ENCODE measurements at places on chromosomes 1 and 21. TPM values are rescaled to one million over a fixed set of nuclear protein-coding genes. Genes with fewer than 3 reads are reported as not detected.

DNA sequence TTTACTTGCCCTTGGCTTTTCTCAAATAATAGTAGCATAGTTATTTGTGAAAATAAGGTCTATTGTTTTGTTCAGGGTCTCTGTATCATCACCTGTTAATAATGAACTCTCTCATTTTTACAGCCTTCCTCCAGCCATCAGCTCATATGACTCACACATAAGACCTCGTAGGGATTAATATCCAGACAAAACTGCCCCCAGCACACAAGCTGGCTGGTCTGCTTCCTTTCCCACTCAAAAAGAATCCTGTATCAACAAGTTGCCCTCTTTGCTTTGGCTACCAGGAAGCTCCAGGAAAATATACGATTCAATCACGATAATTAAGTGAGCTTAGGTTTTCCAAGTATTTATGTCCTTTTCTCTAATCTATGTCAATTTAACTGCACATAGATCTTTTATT is 119.2 kb downstream of the DMRTB1 start:
- no peak for DNase-seq

DNA sequence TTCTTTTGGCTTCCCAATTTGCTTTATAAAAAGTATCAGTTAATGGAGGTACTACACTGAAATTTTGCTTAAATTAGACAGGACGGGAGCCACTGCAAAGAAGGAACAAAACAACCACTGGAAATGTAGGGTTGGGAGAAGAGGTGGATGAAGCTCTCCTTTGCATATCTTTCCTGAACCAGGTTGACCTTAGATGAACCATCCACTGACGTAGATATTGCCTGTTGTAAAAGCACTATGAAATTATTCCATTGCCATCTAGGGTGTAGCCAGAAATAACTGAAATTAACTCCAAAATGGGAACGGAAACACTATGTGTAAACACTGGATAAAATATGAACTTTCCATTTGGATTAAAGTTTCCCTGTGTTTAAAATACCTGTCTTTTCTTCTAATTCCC is 1.2 kb upstream of the ABL2 start:
- no peak for DNase-seq

- DNase-seq: no peak
Observed at GRCh38 chr1:210132582-210132981, 100.0 kb upstream of the SERTAD4 start.

GRCh38 chr1:96096613-96097321 is 624.8 kb upstream of the PTBP2 start:
- DNase-seq: no peak

GRCh38 chr1:15628003-15628402 is 10.7 kb downstream of the DDI2 start:
- DNase-seq: no peak

GRCh38 chr1:52917156-52917555 is 4.4 kb downstream of the ECHDC2 start:
- DNase-seq: no peak

DNA sequence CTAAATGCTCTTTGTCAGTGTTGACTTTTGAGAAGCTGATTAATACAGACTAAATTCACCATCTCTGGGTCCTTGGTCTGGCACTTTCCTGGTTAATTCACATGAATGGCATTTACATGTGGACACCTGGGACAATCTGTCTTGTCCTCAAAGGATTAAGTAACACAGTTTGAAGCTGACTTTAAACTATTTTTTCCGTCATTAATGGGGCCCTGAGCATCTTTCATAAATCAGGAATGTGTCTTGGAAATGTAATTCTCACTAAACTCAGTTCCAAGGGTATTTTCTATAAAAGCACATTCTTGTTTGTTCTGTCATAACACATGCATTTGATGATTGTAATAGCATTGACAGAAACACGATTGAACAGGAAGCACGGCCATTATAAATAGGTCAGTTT is 26.7 kb upstream of the NBL1 start:
- DNase-seq: no peak

GRCh38 chr1:84675106-84675505 is 15.2 kb downstream of the SSX2IP start:
- DNase-seq: no peak

- DNase-seq: no peak
Observed at GRCh38 chr1:9086796-9087195, 17.4 kb upstream of the SLC2A5 start.

DNA sequence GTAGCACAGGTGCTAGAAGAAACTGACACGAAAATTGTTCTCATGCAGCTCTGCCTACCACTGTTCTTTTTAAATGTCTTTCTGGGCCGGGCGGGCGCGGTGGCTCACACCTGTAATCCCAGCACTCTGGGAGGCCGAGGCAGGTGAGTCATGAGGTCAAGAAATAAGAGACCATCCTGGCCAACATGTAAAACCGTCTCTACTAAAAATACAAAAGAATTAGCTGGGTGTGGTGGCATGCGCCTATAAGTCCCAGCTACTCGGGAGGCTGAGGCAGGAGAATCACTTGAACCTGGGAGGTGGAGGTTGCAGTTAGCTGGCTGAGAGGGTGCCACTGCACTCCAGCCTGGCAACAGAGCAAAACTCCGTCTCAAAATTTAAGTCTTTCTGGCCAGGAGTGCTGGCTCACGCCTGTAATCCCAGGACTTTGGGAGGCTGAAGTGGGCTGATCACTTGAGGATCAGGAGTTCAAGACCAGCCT is 947 bp upstream of the RIT1 start:
- no peak for DNase-seq

The SLC30A1 gene
- 5.8 TPM for total RNA-seq

- DNase-seq: no peak
Observed at GRCh38 chr1:183544598-183545297, 45.5 kb downstream of the NCF2 start.

GRCh38 chr1:207268337-207268736 is 53.1 kb upstream of the CD55 start:
- no peak for DNase-seq

The SPRR2G gene
- total RNA-seq: not detected

DNA sequence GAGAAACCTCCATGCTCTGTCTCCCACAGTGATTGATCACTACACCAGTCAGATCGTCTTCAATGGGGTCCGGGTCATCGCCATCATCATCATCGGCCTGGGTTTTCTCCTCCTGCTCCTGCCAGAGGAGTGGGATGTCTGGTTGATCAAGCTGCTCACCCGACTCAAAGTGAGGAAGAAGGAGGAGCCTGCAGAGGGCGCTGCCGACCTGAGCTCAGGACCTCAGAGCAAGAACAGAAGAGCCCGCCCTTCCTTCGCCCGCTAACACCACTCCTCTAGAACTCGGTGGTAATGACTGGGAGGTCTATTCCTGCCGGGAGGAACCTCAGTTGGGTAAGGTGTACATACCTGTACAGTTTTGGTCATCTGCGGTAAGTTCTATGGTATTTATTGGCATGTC is 50.3 kb upstream of the COA6 start:
- peak; percentile 23 for DNase-seq

The SPRR2A gene
- total RNA-seq: not detected

The GCSAML gene
- 0.28 TPM for total RNA-seq

- DNase-seq: no peak
Observed at GRCh38 chr21:14585122-14585521, 39.0 kb upstream of the SAMSN1 start.

DNA sequence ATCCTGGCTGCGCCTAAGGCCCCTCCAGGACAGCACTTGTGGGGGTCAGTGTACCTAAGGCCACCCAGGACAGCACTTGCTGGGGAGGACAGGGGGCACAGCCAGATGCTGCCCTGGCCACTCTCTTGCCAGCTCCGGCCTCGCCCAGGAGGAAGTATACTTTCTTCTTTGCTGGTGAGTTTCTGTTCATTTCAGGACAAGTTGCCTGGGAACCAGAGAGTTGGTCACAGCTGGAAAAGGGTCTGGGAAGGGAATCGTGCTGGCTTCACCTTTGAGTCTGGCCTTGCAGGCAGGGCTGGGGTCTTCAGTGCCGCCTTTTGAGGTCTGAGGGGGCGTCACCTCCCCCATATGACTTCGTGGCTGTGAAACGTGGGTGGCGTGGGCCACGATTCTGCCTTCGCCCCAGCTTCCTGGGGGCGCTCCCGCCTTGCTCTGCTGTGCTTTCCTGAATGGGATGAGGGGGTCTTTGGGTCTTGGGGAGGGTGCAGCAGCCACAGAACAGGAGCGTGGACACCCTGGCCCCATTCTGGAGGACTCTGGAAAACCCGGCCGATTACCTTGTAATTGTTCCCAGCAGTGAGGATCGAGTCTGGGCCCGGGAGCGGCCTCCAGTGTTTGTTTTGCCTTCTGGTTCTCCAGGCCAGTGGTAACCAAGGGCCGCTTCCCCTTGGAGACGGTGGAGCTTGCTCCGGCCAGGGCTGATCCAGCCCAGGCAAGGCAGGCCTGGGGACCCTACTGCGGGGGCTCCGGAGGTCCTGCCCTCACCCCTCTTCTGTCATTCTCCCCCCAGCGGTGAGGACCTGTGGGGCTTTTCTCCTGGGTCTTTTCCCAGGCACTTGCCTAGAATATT is 45.9 kb downstream of the SPSB1 start:
- DNase-seq: no peak

- no peak for DNase-seq
Observed at GRCh38 chr1:3906672-3907020, 6.6 kb upstream of the C1orf174 start.

The COL8A2 gene
- total RNA-seq: 1.1 TPM

GRCh38 chr1:151644001-151644400 is 32.2 kb downstream of the SNX27 start:
- no peak for DNase-seq

- no peak for DNase-seq
Observed at GRCh38 chr1:150869683-150870082, 6.7 kb downstream of the ARNT start.

DNA sequence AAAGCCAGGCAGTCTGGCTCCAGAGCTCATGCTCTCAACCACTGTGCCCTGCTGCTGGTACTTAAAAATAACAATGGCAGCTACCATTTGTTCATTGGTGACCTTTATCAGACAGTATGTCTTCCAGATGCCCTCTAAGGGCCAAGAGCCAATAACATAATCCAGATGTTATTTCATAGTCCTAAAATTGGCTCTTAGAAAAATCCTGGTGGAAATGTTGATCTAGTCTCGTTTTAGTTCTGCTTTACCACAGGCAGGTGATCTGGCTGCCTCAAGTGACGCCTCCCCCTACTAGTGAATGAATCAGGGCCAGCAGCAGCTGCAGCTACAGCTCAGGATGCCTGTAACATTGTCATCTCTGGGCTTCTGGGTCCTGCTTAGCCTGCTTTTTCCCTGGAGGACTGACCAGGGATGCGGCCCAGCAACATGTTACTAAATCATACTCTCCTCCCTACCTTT is 12.6 kb upstream of the HMGN2 start:
- no peak for DNase-seq

GRCh38 chr1:50615036-50615750 is 191.9 kb upstream of the DMRTA2 start:
- no peak for DNase-seq

DNA sequence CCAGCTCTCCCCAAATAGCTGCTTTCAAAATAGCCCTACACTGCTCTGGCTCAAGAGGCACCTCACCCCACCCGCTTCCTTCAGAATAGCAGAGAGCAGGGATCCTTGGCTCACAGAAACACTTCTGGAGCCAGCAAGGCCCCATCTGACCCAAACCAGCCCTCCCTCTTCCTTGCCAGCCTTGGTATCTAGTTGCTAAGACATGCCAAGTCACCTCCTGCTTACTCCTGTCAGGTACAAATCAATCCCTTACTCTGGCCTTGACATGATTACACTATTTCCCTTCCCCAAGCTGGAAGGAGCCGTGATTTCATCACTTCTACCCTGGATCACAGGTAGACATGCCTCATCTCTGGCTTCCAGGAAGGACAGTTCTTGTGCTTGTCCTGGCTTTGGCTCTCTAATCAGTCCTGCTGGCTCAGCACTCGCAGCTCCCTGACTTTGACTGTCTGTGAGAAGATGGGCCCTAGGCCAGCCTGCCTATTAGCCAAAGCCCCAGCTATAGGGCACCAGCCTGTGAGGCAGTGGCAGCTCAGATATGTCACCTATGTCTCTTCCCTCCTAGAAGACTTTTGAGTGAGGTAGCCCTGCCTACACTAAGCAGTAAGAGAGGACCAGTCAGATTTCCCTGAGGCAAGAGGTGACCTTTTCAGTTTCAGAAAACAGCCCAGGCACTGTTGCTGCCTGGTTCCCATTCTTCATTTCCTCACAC is 8.9 kb upstream of the MUTYH start:
- DNase-seq: no peak

The NUDT4B gene
- 29.6 TPM for total RNA-seq

DNA sequence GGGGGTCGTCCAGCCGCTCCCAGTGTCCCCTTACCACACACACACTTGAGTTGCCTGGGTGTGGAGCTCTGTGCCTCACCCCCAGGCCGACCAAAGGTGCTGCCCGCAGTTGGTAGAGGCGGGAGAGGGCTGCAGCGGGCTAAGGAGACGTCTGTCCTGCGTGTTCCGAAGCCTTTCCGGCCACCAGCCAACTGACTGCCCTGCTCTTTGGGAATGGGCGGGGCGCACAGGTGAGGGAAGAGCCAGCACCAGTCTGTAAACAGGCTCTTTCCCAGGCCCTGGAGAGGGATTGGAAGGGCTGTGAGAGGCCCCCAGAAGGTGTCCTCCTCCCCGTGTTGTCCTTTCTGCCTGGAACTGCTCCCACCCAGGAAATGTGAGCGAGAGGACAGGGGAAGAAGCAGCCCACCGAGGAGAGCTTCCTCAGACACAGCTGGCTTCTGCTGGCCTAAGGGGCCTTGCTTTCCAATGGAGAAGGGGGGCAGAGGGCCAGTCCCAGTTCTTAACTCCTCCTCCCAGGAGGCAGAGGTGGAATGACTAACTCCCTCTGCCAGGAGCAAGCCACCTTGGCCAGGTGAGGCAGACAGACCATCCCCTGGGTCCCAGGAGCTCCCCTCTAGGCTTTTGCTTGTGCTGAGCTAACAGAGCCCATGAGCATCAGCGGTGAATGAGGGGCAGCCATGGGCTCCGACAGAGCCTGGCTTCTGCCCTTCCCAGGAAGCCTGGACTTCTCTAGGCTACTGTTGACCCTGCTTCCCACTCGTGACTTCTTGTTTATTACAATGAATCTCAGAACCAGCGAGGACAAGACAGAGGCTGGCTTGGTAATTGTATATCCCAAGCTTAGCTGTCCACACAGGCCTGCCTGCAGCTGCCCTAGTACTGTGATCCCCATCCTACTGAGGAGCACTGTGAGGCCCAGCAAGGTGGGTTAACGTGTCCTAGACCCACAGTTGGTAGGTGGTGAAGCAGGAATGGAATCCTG is 158.1 kb upstream of the COA6 start:
- no peak for DNase-seq

The TGFB2 gene
- total RNA-seq: 0.28 TPM

- no peak for DNase-seq
Observed at GRCh38 chr1:244313346-244313745, 138.4 kb downstream of the ADSS2 start.

- DNase-seq: peak; percentile 93
Observed at GRCh38 chr1:20476265-20477038, 9.6 kb downstream of the CAMK2N1 start.

The VANGL2 gene
- total RNA-seq: 6.8 TPM

The CAMK1G gene
- not detected for total RNA-seq

The PPM1J gene
- 0.67 TPM for total RNA-seq

The ALPL gene
- 2.8 TPM for total RNA-seq

The EFNA4 gene
- 19.7 TPM for total RNA-seq

The PTPN14 gene
- total RNA-seq: 4.4 TPM

GRCh38 chr21:35394634-35395369 is 345.7 kb upstream of the RUNX1 start:
- no peak for DNase-seq

All from Peyer's patch (tissue), 4 donors.